ENCODE measurements at places on chromosomes 1 and 21.

- DNase-seq = no peak
These were observed 155.5 kb upstream of the FGGY start for GRCh38 chr1:59141267-59141863.

GRCh38 chr1:45687754-45688740, at the start of gene TMEM69:
TMEM69 (plus strand) TSS chr1:45688181; CDS start chr1:45691069, 2,888 bp downstream.
- peak; percentile 60 for DNase-seq

- DNase-seq = no peak
These were observed 85.7 kb downstream of the NENF start for GRCh38 chr1:212518188-212519054.

GRCh38 chr21:27261676-27262075, 294.8 kb upstream of the ADAMTS5 start:
- DNase-seq = no peak

- DNase-seq = no peak
These were observed 12.9 kb upstream of the GJA5 start for GRCh38 chr1:147773215-147773715.

GRCh38 chr1:193538680-193539079, 352.3 kb upstream of the B3GALT2 start:
- no peak for DNase-seq

GRCh38 chr1:103307751-103308150, 199.4 kb upstream of the COL11A1 start:
- no peak for DNase-seq

DNA sequence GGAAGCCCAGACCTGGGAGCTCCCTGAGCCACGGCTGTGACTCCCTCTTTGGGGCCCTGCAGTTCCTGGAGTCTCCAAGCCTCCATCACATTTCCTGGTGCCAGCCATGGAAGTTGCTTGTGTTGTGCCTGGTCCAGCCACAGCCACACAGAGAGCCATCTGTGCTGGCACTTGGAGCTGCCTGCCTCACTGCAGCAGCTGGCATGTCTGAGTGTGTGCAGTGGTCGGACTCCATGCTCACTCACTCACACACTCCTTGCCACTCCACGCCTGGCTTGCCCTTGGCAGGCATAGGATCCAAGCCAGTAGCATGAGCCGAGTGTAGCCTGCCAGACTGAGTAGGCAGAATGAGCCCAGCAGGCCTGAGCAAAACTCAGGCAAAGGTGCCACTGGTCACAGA, 516.3 kb upstream of the BEND5 start:
- no peak for DNase-seq

GRCh38 chr1:10337436-10337835, 61.4 kb upstream of the PGD start:
- DNase-seq = no peak
